ENCODE measurements at places on chromosomes 2 and 18. TPM values are rescaled to one million over a fixed set of nuclear protein-coding genes. Genes with fewer than 3 reads are reported as not detected.

DNA sequence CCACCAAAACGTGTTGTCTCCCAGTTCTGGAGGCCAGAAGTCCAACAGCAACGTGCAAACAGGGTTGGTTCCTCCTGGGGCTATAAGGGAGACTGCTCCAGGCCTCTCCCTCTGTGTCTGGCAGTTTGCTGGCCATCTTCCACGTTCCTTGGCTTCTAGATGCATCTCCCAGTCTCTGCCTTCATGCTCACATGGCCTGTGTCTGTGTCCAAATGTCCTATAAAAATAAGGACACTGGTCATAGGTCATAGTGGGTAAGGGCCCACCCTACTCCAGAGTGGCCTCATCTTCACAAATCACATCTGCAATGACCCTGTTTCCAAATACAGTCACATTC, 69.4 kb upstream of the TAF1B start:
- DNase-seq: no peak

The IL36B gene
- total RNA-seq: 0.20 TPM

The PMAIP1 gene
- total RNA-seq: 12.9 TPM

DNA sequence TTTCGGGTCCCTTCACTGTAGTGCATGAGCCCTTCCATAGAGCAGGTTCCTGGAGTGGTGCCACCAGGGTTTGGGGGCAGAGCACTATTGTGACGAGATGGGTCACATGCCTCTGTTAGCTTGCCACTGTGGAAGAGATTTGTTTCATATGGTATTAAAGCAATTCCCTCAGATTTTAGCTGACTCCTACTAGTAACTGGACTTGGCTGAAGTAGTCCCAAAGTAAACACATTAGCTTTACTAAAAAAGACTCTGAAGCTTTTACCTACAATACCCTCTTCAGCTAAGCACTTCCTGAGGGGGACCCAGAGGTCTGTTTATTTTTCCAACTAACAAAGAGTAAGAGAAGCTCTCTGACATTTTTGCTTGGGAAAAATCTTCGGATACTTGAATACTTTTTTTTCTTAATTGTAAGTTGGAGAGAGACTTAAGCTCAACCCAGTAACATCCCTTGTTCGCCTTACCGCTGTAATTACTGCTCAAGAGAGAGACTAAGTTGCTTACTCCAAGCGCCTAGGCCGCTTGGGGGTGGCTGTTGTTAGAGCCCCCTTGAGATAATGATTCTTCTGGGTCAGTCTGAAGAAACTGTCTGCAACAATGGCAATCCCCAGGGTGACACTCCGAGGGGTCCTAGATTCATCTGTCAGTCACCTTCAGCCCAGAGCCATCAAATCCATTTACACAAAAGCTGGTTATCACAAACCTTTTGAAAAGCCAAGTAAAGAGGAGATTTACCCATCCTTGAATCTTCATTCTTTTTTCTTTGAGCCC, 177.4 kb downstream of the FIGN start:
- DNase-seq: no peak

The ANKRD23 gene
- 7.2 TPM for total RNA-seq

The IL36G gene
- 4.4 TPM for total RNA-seq

The GAL3ST2 gene
- 0.30 TPM for total RNA-seq

- DNase-seq: no peak
Measured at GRCh38 chr2:121219866-121220265, 65.1 kb downstream of the TFCP2L1 start.

DNA sequence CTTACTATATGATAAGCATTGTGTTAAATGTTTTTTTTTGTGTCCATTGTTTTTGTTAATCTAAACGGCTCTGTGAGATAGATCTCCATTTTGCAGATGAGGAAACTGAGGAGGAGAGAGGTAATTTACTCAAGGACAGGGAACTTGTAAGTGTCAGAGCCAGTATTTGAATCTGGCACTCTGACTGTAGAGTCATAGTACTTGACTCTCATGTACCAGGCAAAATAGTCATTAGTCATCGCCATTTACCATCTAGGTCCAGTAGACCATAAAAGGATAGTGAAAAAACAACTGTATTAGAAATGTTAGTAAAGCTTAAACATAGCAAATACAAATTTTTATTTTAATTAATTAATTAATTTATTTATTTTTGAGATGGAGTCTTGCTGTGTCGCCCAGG, 4.8 kb downstream of the PSMD14 start:
- DNase-seq: no peak

The RAB12 gene
- total RNA-seq: 60.5 TPM

GRCh38 chr2:8800821-8801220, 36.6 kb downstream of the KIDINS220 start:
- no peak for DNase-seq

GRCh38 chr18:79888016-79888415, 63.4 kb downstream of the SLC66A2 start:
- no peak for DNase-seq

GRCh38 chr2:216632346-216632951, 771 bp upstream of the IGFBP2 start:
- DNase-seq: no peak

GRCh38 chr18:32104516-32104915, 12.8 kb downstream of the RNF138 start:
- DNase-seq: no peak

- DNase-seq: no peak
Measured at GRCh38 chr2:61952288-61952687, 46.8 kb downstream of the COMMD1 start.

DNA sequence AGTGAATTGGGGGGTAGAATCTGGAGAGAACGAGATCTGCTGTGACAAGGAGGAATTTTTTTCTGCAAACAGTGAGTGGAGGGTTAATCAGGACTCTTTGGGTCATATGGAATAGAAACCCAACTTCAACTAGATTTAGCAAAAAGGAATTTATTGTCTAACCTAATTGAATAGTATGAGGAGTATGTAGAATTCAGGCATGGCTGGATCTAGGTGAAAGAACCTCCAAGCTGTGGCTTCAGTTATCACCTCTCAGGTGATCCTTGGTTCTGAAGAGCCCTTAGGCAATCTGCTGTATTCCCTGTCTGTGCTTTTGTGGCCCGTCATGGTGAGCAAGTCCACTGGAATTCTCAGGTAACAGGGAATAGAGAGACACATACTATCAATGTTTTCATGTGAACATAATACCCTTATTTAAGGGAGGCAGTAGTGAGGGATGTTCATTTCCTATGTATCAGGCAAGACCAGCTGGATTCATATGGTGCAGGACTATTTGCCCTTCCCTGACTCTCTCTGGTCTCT, 164.7 kb downstream of the ALPK2 start:
- no peak for DNase-seq

GRCh38 chr18:37272226-37272625, 293.4 kb downstream of the CELF4 start:
- no peak for DNase-seq

The LIMS4 gene
- total RNA-seq: 0.49 TPM

- no peak for DNase-seq
Measured at GRCh38 chr2:54834721-54835120, 111.3 kb downstream of the EML6 start.

The COL4A3 gene
- 0.20 TPM for total RNA-seq

GRCh38 chr2:72961853-72962468, 44.6 kb downstream of the EMX1 start:
- DNase-seq: no peak

The SLC5A7 gene
- total RNA-seq: 0.10 TPM

DNA sequence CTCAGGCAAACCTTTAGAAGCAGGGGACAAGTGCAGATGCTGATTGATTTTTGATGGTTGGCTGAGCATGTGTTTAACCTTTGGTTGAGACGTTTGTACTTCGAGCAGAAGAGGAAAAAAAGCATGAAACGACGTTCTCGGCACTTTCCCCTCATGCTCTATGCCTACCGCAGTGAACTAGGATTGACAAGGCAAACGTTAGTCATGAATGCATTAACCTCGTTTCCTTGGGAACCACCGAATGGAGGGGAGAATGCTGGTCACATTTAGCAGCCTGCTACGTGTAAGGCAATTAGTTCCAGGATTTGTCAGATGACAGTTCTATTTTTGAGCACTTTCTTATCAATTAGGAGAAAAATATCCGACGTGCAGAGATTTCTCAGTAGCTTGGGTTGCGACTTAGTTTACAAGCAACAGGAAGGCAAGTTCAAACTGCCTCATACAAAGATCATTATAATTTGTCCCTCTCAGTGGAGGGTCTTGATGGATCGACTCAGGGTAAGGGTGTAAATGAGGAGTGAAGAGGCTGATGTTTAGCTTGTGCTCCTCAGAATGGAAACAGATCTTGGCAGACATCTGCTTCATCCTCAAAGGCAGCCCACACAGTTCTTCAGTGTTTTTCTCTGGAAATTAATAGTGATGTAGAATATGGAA, 47.4 kb upstream of the GPR45 start:
- DNase-seq: no peak

The KCNIP3 gene
- 2.4 TPM for total RNA-seq

The ATL2 gene
- 149 TPM for total RNA-seq

DNA sequence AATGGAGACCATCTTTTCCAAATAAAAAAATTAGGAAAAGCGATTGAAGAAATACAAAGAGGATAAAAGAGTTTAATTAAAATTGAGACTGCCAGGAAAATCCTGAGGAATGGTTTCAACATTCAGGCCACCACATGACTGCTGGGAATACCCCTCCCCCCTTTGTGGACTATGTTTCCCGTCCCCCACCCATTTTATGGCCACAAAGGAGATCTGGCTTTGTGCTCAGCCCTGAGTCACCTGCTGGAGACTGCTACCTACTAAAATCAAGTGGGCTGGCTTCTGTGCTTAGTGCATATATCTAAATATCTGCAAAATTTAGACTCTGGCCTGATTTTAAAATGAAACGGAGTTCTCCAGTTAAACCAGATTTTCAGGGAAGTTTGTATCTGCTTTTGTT, 10.1 kb downstream of the RND3 start:
- DNase-seq: no peak

GRCh38 chr2:206316141-206316540, 41.7 kb downstream of the ZDBF2 start:
- no peak for DNase-seq

DNA sequence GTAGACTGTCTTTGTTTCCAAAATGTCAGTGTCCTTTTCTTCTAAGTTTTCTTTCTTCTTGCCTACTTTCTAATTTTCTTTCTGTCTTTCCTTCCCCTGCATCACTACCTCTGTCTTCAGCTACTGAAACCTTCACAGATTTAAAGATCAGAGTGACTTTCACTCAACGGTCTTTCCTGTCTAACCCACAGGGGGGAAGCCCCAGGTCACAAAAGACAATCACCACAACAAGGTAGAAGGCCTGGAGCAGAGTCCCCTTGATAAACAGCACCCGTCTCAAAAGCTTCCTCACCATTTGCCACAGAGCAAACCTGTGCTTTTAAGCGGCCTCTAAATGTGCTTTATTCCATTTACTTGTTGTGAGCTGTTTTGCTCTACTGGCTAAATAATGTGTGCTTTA, 665.4 kb downstream of the BCL11A start:
- DNase-seq: no peak

GRCh38 chr2:19746137-19746600, 155.6 kb downstream of the TTC32 start:
- DNase-seq: peak; percentile 64

The RNF125 gene
- 8.6 TPM for total RNA-seq

DNA sequence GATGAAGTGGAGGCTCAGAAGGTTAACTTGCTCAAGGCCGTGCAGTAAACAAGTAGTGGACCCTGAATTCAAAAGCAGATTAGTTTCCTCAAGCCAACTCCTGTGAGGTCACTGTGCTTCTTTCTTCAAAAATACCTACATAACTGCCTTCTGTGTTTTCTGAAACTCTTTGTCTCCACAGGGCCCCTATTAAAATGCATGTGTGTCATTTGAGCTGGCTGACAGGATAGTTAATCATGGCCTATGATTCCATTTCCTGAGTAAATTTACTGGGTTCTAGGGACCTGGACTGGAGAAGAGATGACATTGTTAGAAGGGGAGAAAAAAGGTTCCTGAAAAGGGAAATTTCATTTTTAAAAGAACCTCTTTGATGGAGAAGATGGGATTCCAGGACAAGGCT, 12.9 kb upstream of the DTNA start:
- DNase-seq: no peak

DNA sequence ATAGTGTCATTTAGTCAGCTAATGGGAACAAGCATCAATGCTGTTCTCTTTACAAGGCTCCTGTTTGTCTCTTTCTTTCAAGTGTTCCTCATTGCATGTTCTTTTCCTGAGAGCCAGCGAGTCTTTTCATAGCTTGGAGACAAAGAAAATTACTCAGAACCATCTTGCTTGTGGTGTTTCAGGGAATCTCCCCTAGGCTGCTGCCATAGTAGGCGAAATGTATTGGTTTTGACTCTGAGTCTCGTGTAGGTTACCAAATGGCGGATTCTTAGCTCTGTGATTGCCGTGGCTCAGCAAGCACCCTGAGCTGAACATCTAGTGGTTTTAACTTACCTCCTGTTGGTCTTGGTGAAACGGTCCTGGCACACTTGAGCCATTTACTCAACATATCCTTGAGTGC, 68.7 kb downstream of the RHBDD1 start:
- no peak for DNase-seq

DNA sequence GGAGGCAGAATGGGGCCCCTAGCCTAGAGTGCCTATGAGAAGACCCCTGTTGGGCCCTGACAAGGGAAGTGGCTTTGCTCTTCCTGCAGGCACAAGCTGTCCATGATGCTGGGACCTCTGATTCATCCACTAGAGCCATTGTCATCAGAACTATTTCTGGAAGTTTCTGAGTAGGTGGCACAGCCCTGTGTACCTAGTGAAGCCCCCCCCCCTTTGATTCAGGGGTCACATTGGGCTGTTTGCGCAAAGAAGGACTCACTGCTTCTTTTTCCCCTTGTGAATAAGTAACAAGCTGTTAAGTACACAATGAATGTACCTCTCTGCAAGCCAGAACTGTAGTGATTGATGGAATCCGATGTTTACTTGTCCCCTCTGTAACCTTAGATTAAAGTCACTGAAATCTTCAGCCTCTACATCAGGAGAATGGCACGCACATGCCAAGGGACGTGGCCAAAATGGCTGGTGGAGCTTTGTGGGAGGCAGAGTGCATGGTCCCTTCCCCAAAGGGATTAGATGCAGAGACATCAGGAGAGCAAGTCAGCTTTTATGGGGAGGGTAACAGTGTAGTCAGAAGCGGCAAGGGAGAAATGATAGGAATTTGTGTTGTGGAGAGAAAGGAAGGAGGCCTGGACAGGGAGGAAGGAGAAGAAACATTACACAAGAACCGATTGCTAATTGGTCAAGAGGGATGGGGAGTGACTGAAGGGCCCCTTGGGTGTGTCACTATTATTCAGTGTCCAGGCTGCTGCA, 267.6 kb upstream of the RAB12 start:
- DNase-seq: no peak
